ENCODE measurements at places on chromosomes 7 and 10.

- no peak for DNase-seq
These were observed 202.6 kb downstream of the GALNT17 start for GRCh38 chr7:71334541-71334940.

- no peak for DNase-seq
These were observed 7.9 kb upstream of the HOXA2 start for GRCh38 chr7:27110186-27111031.

DNA sequence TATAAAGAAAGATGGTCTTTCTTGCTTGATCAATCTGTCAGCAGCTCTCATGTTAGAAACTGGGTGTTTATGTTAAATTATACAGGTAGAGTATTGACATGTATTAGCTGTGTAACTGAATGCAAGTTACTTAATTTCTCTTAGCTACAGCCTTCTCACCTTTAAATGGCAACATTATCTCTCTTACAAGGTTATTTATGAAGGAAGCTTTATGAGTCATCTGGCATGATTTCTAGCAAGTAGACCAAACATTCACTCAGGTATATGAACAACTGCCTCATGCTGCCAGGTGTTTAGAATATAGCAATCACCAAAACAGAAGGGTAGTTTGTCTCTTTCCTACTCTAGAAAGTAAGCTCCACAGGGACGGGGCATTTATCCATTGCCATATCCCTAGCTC is 8.5 kb downstream of the ARL4A start:
- DNase-seq: no peak

- no peak for DNase-seq
These were observed 48.5 kb upstream of the TMEM106B start for GRCh38 chr7:12162415-12163113.

DNA sequence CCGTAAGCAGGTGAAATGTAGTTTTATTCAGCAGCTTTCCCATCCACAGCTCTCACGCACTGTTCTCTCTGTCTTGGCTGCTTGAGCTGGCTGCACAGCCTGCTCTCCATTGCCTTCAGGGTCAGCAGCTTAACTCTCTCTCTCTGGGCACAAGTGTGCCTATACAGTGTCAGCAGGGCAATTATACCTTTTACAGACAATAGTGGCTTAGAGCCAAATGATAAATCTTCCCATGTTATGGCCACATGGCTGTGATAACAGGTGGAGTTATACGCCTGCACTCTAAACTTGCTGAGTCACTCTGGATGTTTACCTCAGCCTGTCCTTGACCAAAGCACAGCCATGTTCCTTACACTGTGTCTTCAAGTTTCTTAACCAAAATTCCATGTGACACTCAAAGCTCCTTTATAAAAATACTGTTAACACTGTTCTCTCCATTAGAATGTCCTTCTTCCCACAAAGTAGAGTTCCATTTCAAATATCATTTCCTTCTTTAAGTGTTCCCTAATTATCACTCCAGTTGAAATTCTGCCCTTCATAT is 6.1 kb downstream of the RNF133 start:
- no peak for DNase-seq

- DNase-seq: no peak
These were observed 31.6 kb downstream of the CHRM2 start for GRCh38 chr7:136900005-136900404.

DNA sequence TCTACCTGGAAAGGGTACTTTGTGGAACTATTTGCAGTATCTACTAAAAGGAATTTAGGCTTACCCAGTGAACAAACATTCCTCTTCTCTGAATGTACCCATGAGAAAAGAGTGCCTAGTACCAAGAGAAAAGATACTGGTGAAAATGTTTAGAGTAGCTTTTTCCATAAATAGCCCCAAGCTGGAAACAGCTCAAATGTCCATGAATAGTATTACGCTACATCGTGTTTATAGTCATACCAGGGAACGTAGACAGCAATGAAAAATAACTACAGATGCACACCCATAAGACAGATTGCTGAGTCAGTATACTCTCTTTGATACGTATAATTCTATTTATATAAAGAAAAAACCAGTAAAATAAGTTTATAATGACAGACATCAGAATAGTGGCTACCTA is 285.9 kb downstream of the KLF6 start:
- no peak for DNase-seq

DNA sequence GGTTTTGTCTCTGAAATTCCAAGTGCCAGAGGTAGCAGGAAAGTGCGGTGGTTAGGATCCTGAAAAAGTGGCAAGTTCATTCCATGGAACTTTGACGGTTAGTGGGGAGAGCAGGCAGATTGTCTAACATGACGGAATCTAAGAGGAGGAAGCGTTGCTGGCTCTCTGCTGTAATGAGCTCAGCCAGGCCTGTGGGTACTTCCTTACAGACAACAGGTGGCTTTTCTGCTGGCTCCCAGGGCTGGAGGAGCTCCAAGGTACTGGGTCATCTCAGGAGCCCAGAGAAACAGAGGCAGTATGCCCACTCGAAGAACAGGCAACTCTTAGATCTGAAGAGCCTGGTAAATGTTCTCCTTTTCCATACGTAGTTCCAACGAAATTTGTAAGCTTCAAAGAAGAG is 3.1 kb upstream of the AIFM2 start:
- no peak for DNase-seq

DNA sequence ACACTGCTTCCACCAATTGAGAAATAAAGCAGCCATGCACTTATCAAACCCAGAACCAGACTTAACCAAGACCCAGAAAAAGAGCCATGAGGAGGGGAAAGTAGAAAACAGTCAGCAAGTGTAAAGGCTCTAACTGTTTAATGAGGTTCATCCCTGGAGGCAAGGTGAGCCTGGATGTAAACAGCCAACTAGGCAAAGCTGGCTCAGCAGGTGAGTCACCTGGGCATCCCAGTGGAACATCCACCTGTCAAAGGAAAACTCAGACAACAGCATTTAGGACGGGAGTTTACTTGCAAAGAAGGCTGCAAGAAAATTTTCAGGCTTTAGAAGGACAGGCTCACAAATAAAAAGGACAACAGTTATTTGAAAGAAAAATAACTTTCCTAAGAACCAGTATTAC is 153.0 kb downstream of the SNX13 start:
- no peak for DNase-seq

DNA sequence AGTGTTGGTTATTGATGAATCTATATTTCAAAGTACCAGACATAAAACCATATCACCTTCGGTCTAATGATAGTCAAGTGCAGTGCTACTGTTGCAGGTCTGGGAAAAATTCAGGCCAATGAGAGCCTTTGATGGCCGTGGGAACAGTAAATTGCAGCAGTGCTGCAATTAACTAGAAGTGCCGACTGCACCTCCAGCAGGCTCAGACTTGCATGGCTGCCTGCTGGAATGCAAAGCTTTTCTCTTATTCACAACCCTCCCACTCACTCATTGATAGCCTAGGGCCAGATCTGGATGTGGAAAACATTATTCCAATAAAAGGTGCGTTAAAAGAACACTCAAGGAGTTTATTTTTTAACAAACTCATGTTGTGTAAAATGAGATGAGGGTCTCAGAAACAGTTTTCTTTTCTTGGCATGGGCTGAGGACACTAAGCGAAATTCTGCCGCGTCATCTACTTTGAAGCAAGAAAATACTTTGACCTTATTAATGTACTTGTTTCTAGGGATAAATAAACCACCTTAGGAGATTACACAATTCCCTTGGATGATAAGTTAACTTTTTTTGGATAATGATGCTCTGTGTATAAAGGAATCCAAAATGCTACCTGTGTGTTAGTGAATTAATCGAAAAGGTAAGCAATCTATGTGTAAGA is 17.1 kb downstream of the PLXDC2 start:
- DNase-seq: no peak

DNA sequence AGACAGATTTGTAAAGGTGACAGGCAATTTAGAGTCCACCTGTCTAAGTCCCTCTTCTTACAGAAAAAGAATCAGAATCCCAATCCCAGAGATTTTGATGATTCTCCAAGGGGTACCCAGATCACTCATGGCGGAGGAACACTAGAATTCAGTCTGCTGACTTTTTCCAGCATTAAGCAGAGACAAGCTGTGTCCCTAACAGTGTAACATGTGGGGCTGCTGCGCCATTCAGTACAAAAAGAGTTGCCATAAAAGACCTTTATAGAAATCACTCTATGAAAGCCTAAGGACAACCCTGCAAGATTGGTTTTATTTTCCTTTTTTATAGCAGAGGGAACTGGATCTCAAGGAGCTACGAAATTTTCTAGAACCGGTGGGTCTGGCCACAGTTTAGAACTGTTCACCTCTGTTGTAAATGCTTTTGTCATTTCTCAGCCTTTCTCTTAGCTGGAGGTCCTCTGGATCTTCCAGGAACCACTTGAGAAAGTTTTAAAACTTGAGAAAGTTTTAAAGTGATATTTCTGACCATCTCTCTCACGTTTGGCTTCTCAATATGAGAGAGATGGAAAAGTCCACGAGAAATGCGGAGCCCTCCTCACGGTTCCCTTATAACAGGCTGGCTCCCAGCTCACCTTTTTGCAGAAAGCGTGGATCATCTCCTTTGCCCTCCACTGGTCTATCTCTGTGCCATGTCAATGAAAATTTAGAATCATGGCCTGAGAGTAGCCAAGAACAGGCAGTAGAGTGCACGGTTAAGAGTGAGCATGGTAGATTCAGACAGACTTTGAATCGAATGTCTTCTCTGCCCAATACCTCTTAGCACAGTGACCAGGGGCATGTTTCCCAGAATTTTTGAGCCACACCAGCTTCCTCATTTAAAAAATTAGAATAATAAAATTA is 826 bp downstream of the GIMAP7 start:
- peak; percentile 12 for DNase-seq

DNA sequence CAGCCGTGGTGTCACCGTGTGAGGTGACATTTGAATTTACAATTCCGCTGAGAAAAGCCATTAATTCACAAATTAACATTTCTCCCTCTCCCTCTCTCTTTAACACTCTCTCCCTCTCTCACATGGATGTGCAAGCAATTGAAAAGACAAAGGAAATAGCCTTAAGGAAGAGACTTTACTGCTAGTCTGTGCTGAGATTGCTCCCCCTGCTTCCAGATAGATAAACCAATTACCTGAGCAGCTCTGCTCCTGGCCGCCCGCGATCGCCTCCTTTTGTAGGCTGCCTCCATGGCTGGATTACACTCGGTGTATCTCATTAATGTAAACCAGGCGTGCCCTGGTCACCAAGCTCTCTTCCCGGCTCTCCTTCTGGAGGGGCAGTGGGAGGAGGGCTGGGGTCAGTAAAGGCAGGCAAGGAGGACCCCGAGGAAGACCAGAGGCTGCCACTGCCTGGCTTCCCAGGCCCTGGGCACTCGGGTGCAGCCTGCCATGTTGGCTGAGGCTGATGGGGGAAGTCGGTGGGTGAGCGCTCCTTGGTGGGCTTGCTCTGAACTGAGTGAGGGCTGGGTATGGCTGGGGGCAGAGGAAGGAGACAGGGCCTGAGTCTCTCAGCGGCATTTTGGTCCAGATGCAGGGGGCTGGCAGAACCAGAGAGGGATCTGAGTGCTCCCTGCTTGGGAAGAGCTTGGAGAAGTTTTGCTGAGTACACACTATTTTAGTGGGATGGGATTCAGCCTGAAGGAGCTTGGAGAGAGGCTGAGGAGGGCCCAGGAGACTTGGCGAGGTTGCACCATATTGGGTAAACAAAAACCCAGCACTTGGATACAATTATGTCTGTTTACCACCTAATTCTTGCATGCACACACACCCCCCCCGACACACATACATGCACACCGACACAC is 42.9 kb downstream of the PAX2 start:
- DNase-seq: no peak

- no peak for DNase-seq
These were observed 538.5 kb downstream of the INHBA start for GRCh38 chr7:41164440-41164839.

GRCh38 chr7:89771003-89771636 is 383.1 kb upstream of the STEAP1 start:
- no peak for DNase-seq

DNA sequence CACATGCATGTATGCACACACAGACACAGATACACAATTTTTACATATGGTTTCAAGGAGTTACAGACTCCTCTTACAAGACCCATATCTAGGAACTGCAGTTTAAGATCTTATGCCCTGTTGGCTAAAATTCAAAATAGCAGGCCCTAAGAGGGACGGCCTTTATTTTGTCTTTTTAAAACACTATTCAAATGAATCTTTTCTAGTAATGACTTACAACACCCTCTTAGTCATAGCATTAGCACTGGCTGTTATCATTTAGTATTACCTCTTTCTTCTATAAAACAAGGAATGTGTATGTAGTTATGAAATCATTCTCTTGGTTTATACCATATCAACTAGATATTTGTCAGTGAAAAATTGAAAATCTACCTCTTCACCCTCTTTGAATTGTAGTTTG is 15.3 kb downstream of the PAPSS2 start:
- DNase-seq: no peak

DNA sequence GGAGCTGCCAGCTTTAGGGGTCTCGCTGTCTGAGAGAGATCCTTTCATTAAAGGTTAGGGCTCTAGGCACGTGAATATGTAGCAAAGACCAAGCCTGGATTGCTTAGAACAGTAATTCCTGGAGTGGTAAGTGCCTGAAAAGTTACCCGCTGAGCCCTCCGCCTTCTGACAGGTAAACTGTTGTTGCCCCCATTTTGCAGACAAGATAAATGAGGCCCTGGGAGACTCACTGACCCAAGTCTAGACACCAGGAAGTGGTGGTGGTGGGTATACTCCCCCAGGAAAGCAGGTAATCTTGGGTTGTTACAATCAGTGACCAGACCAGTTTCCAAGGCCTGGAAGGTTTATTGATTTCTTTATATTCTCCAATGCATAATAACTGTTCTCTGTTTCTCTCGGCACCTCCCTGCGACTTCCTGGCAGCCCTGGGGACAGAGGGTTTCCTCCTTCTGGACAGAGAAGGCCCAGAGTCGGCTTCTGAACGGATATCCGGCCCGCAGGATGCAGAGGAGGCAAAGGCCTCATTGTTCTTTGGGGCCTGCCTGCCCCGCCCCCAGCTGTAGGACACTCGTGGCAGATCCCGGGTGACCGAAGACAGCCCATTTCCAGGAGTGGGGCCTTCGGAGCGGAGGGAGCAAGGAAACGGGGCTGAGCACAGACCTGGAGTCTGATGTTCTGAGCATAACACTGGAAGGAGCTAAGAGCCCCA is 1.3 kb upstream of the GRK5 start:
- DNase-seq: peak; percentile 38
